ENCODE measurements at places on chromosomes 5 and 9. TPM values are rescaled to one million over a fixed set of nuclear protein-coding genes. Genes with fewer than 3 reads are reported as not detected.

The ACER2 gene
- 0.96 TPM for total RNA-seq

The ISL1 gene
- not detected for total RNA-seq

The KCNV2 gene
- not detected for total RNA-seq

The MLLT3 gene
- 13.8 TPM for total RNA-seq

The PCDHA1 gene
- not detected for total RNA-seq

The STING1 gene
- total RNA-seq, result 35.2 TPM

The CYLC2 gene
- total RNA-seq, result not detected

The CTNND2 gene
- total RNA-seq, result 0.17 TPM

The ZNF782 gene
- total RNA-seq, result 2.0 TPM

The RLN2 gene
- total RNA-seq, result not detected

The TRIM36 gene
- total RNA-seq, result 3.6 TPM

The PCDHB14 gene
- 0.44 TPM for total RNA-seq

The IL9 gene
- total RNA-seq, result not detected

The PHYHD1 gene
- not detected for total RNA-seq

The MEGF9 gene
- total RNA-seq, result 15.0 TPM

The CDC25C gene
- total RNA-seq, result 20.5 TPM

The BARHL1 gene
- total RNA-seq, result not detected

The PCDHB13 gene
- total RNA-seq, result 0.39 TPM

The GPBP1 gene
- total RNA-seq, result 76.5 TPM

The TPM2 gene
- 7.0 TPM for total RNA-seq

The TLX3 gene
- total RNA-seq, result not detected

The FYB1 gene
- total RNA-seq, result not detected

The PLCXD3 gene
- total RNA-seq, result 1.3 TPM

The GCNT4 gene
- 0.79 TPM for total RNA-seq

The GCNT1 gene
- 86.3 TPM for total RNA-seq

The FRMD3 gene
- total RNA-seq, result 5.0 TPM

The CLINT1 gene
- 50.6 TPM for total RNA-seq

The CDH6 gene
- 5.8 TPM for total RNA-seq

The RLN1 gene
- total RNA-seq, result not detected
